ENCODE measurements at places on chromosomes 16 and 17. TPM values are rescaled to one million over a fixed set of nuclear protein-coding genes. Genes with fewer than 3 reads are reported as not detected.
A peak's percentile ranks its signal among the peaks of the same experiment; 100 is the strongest.

The MRPS23 gene
- total RNA-seq = 58.0 TPM

The TBC1D3D gene
- not detected for total RNA-seq

The FBXO47 gene
- not detected for total RNA-seq

The G6PC1 gene
- total RNA-seq = not detected

The CMTR2 gene
- total RNA-seq = 10.2 TPM

The ROGDI gene
- 28.6 TPM for total RNA-seq

The HOXB5 gene
- 0.17 TPM for total RNA-seq

The ZSCAN10 gene
- total RNA-seq = not detected

The CLDN7 gene
- 0.57 TPM for total RNA-seq

DNA sequence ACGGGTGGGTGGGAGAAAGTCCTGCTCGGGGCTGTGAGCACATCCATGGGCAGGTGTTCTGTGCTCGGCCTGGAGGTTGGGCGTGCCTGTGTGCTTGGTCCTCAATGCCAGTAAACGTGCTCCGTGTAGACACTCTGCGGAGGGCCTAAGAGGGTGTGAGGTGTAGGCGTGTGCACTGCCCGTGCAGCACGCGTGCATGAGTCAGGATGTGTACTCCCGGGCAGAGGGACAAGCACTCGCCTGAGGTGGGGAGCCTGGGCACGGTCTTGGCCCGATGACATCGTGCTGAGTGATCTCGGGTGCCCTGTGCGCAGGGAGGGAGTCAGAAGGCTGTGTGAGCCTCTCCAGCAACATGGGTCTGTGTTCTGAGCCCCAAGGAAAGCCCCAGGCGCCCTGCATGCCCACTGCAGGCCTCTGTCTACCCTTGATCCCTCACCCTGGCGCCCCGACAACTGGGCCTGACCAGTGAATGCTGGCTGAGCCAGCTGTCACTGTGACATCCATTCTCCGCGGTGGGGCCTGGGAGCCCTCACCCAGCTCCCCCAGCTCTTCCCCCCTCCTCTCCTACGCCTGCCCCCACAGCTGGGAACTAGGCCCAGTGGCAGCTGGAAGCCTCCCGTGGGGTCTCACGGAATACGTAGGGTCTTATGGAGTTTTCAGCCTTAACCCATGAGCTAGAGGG, 23.5 kb upstream of the NXPH3 start:
- DNase-seq = no peak

- no peak for DNase-seq
Measured at GRCh38 chr16:13322336-13322735, 420.9 kb downstream of the SHISA9 start.

- peak; percentile 12 for DNase-seq
Measured at GRCh38 chr16:89152831-89153700, 18.5 kb upstream of the CDH15 start.

DNA sequence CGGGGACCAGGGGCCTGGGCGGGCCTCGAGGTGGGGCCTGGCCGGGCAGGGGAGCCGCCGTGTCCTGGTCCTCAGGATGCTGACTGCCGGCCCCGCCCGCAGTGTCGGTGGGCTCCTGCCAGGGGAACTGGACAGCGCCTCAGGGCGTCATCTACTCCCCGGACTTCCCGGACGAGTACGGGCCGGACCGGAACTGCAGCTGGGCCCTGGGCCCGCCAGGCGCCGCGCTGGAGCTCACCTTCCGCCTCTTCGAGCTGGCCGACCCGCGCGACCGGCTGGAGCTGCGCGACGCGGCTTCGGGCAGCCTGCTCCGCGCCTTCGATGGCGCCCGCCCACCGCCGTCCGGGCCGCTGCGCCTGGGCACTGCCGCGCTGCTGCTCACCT, 2.3 kb upstream of the PAQR4 start:
- DNase-seq = no peak

DNA sequence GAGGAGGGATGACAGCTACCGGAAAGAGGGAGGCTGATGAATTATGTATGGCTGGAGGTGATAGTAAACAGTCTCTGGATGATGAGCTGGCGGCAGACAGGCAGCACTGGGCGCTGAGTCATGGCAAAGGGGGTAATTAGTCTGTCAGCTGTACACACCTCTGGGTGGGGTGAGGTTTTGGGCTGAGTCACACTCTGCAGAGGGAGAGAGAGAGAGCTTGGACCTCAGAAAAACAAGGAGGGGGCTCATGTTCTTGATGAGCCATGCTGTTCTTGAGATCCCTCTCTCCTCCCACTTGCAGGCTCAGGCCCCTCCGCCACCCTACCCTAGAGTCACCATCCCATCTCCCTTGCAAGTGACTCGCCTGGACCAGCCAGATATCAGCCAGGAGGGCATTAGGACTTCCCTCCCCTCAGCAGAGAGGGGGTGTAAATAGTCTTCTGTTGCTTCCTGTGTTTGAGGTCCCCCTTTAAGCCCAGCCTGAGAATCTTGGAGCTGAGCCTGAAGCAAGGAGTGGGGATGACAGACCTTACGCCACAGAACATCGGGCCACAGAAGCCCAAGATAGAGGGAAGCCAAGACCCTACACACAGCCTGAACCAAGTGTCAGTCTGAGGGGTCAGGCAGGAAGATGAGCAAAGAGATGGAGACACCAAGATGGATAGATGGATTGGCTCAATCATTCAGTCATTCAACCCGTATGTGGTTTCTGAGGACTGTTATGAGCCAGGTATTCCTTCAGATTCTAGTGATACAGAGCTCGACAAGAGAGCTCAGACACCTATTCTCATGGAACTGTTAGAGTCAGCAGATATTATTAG, 383.2 kb upstream of the CCL2 start:
- no peak for DNase-seq

DNA sequence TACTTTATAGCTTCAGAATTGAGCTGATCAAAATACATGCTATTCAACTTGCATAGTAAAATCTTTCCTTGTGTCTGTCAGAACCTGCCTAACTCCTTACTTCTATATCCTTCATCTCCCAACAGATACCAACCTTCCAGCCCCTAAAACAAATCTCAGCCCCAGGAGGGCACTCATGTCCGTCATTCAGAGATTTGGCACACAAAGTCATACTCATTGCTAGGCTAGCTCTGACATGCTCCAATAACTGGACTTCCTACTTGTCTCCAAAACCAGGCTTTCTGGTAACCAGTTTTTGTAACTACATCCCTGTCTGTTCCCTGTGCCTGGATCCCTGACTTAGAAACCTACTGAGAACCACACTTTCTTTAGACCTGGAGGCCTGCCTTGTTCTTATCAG, 37.5 kb upstream of the DHX40 start:
- DNase-seq = no peak

DNA sequence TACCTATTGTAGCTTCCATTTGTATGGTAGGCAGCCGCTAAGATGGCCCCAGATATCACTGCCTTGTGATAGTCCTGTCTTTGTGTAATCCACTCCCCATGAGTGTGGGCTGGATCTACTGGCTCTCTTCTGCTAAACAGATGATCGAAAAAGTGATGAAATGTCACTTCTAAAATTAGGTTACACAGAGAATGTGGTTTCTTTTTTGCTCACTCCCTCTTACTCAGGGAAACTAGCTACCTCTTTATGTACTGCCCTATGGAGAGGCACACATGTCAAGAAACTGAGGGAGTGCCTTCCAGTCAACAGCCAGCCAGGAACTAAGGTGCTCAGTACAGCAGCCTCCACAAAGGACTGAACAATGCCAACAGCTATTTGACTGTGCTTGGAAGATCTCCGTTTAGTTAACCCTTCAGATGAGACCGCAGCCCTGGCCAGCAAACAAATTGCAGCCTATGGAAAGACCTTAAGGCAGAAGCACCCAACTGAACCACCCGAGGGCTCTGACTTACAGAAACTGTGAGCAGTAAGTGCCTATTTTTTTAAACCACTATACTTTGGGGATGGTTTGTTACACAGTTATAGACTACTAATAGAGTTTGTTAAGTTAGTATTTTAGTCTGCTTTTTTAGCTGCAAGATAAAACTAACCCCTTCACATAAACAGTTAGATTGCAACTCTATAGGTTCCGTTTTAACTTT, 113.2 kb upstream of the MAF start:
- DNase-seq = no peak

DNA sequence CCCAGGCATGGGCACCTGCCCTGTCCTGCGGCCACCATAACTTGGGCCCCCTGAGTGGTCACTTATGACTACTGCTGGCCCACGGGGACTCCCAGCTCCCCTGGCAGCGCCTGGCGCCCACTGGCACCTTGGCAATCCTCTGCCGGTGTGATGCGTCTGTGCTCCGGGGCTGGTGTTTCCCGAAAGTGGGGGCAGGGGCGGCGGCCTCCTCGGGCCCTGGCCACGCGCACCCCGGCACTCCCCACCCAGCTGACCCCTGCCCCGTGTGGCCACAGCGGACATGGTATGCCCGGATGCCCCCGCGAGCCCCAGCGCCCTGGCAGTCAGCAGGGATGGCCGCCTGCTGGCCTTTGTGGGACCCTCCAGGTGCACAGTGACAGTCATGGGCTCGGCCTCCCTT, 8.3 kb downstream of the WDR90 start:
- DNase-seq = no peak

DNA sequence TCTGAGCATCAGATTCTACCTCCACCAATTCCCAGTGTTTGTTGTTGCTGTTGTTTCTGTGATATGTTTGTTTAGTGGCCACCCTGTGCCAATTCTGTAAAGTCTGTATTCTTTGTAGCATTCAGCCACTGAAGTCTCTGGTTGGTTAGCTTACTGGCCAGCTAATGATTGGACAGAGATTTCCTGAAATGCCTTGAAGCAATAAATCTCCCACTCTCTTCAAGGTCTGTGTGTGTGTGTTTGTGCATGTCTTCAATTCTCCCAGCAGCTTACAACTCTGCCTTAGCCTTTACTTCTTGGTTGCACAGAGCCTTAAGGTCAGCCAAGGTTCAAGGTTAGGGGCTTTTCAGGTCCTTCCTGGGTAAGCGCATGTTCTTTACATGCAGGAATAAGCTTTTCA, 38.2 kb downstream of the PRPSAP2 start:
- no peak for DNase-seq

DNA sequence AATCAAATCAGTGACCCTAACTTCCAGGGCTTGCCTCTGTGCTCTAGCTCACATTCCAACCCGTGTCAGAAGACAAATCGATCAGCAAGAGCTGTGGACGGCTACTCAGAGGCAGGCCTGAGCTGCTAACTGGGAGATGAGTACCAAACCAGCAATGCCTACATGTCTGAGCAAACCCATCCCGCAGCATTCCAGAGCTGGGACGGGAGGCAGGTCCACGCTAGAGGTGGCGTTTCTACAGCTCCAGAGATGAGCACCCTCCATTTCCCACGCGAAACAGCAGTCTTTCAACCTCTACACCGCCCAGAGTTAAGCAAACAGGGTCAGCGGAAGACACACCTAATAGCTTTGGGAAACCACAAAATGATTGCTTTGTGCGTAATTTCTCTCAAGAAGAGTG, 6.5 kb downstream of the NXN start:
- no peak for DNase-seq

GRCh38 chr16:57883953-57884654, 81.8 kb upstream of the KIFC3 start:
- DNase-seq = no peak

DNA sequence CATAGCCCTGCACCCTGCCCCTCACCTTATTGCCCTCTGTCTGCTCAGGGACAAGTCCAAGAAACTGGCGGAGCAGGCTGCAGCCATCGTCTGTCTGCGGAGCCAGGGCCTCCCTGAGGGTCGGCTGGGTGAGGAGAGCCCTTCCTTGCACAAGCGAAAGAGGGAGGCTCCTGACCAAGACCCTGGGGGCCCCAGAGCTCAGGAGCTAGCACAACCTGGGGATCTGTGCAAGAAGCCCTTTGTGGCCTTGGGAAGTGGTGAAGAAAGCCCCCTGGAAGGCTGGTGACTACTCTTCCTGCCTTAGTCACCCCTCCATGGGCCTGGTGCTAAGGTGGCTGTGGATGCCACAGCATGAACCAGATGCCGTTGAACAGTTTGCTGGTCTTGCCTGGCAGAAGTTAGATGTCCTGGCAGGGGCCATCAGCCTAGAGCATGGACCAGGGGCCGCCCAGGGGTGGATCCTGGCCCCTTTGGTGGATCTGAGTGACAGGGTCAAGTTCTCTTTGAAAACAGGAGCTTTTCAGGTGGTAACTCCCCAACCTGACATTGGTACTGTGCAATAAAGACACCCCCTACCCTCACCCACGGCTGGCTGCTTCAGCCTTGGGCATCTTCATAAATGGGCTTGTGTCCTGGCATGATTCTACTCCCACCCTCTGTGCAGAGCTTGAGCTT, 6.3 kb upstream of the NFATC3 start:
- no peak for DNase-seq

DNA sequence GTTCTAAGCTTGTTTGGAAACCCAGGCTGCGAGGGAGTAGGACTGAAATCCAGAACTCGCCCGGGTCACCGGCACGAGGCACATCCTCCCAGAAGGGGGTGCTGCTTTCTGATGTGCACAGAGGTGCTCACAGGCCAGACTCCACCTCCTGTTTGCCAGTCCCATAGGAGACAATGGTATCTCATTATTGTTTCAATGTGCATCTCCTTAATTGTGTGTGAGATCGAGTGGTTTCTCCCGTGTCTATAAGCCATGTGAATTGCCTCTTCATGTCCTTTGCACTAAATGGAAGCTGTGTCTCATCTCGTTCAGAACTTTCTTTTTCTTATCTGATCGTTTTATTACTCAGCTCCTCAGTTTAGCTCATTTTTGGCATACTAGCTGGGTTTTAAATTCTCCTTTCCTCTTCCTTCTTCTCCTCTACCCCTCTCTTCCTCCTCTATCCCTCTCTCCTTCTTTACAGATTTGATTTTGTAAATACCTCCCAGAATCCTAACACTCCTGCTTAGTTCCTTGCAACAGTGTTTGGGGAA, 32.1 kb upstream of the PRKCB start:
- DNase-seq = peak; percentile 46

- no peak for DNase-seq
Measured at GRCh38 chr17:56870081-56870651, 36.2 kb downstream of the DGKE start.

DNA sequence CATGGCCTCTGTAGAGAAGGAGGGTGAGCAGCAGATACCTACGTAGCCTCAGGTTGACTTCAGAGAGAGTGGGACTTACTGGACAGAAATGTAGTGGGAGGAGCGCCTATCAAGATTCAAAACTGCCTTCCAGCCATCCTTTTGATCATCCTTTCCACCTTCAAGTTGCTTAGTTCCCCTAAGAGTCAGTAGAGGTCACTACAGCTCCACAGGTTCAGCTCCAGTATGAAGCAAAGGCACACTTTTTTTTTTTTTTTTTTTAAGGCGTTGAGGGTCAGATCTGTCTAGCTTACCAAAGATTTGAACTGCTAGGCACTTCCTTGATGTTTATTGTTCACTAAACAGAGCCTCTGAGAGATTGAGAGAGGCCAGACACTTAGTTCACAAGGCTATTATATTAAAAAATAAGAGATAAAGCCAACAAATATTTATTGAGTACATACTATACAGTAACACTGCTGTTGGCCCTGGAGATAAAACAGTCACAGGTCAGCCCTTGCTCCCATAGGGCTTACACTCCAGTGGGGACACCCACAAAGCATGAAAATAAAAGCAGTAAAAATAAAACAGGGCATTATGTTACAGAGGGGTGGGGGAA, 3.1 kb downstream of the RNF227 start:
- DNase-seq = no peak

All from psoas muscle (tissue), 8 donors.